Stimulated activated memory B cell treated with anti-CD40 and anti-IgM and Interleukin-4, amounts not matched to agents 10 μg/mL and 1 μg/mL and 100 μg/mL, for 72 hours (primary cell): ENCODE measurements at places on chromosomes 5 and 9.

GRCh38 chr5:104199771-104200170 lies 637.2 kb upstream of the NUDT12 start:
- peak; percentile 12 for ATAC-seq

GRCh38 chr5:146633323-146633764 lies 117.4 kb upstream of the GPR151 start:
- no peak for ATAC-seq

- no peak for ATAC-seq
Measured at GRCh38 chr9:120366644-120367019, 213.3 kb downstream of the CDK5RAP2 start.

GRCh38 chr9:117744856-117745389 lies 40.7 kb downstream of the TLR4 start:
- peak; percentile 81 for ATAC-seq

- peak; percentile 59 for ATAC-seq
Measured at GRCh38 chr5:141637767-141638419, 1.1 kb downstream of the RELL2 start.

GRCh38 chr5:108432024-108432423 lies 50.1 kb upstream of the FBXL17 start:
- no peak for ATAC-seq

DNA sequence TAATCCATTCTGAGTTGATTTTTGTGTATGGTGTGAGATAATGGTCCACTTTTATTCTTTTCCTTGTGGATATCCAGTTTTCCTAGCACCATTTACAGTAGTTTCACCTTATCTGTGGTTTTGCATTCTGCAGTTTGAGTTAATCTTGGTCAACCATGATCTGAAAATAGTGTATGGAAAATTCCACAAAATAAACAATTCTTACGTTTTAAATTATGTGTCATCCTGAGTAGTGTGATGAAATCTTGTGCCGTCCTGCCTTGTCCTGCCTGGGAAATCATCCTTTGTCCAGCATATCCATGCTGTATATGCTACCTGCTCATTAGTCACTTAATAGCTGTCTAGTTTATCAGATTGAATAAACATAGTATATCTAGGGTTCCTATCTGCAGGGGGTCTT lies 42.1 kb downstream of the CDC42SE2 start:
- ATAC-seq, result no peak

- ATAC-seq, result no peak
Measured at GRCh38 chr5:116446356-116447005, 128.1 kb downstream of the SEMA6A start.

DNA sequence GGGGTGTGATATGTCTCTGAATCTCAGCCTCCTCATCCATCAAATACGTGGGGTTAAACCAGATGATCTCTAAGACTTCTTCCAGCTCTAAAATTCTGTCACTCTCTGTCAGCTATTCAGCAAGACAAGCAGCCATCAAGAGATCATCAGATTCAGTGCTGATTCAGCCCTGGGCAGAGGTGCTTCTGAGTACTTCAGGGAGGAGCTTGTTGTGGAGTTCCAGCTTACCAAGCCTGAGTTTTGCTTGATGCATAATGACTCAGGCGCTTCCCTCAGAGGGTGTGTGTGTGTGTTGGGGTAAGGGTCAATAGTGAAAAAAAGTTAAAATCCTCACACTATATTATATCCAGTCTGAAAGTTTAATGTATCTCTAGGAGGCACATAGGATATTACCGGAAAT lies 29.6 kb upstream of the TAF1L start:
- ATAC-seq, result no peak

DNA sequence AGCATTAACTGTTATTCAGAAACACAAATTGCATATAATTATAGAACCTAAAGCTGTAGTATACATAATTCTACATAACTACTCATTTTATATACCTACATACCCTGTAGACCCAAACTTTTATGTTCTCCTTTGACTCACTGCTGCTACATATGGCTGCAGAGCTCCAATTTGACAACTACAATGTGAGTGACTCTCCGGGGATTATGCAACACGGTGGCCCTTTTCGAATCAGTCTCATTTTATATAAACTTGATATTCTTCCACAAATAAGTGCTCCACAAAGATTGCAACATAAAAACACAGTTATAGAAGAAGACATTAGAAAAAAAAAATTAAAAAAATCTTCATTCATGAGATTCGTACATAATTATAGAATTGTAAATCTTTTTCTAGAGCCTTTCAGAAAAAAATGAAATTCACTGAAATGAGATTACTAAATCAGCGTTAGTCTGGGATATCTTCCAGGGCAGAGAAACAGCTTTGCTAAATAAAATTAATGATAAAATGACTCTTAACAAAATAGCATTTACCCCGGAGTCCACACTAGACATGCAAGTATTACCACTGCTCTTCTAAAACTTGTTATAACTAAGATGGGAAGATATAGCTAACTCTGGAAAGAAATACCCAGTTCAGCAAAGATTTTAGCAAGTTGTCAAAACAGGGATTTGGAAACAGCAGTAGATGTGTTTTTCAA lies 52.6 kb downstream of the SRFBP1 start:
- ATAC-seq, result no peak

DNA sequence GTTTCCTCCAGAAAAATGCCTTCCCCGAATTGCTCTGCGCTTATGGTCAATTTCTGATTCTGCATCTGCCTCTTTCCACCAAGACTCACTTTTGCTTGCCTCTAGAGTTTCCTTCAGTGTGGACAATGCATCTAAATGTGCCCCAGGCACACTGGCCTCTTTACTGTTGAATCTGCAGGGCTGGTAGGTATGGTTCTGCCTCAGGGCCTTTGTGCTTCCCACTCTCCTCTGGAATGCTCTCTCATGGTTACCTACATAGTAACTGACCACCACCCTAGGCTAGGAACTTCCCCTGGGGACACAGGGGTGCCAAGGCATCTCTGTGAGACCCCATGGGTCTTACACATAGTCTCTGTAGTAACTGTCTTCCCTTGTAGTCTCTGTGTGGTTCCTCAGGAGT lies 1258.6 kb downstream of the CDH12 start:
- ATAC-seq, result peak; percentile 41

DNA sequence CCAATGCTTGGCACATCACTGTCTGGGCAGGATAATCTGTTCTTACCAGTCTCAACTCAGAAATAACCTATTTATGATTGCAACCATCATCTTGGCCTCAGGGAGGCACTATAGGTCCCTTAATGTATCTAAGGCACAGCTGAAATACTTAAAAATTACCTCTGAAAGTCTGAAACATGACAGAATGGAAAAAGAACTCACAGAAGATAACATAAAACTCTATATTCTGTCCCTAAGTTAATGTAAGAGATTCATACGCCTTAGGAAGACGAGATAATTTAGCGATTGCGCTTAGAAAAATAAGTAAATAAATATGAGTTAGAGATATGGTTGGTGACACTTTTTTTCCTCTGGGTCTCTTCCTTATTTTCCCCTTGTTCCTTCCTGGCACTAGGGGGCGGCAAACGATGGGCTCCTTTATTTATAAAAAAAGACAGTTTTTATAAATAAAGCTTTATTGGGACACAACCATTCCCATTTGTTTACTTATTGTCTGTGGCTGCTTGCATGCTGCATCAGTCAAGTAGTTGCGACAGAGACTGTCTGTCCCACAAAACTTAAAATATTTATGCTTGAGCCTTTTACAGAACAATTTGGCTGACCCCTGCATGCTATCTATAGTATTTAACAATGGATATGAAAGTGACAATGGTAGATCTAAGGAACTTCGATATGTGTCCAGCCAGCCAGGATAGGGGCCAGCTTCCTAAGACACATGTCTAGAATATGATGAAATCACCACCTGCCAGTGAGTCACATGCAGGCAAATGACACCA lies 79.6 kb downstream of the PDE4D start:
- no peak for ATAC-seq

- no peak for ATAC-seq
Measured at GRCh38 chr5:83133797-83134196, 56.5 kb downstream of the XRCC4 start.

DNA sequence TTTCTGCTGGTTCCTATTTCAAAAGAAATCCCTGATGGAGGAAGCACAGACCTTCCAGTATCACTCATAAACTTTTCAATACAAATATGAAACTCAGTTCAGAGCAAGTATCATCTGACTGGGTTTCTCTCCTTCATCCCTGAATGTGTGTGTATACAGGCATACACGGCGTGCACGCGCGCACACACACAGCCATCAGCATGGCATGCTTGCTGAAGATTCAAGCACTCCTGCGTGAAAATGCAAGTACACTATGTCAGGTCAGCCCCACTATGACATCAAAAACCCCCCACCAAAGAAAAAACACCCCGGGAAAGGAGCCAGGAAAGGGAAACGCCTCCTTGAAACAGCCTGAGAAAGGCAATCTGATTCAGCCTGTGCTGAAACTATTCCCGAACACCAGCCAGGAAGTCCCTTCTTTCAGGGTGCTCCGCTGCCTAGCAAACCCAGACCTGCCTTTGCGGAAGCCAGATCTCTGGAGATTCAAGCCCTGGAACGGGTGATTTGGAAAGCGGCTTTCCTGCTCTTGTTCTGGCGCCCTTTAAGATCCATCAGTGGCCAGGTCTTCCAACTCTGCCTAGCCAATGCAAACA lies 831 bp downstream of the KLHL3 start:
- no peak for ATAC-seq

- ATAC-seq, result no peak
Measured at GRCh38 chr5:154606246-154606645, 128.2 kb upstream of the HAND1 start.

GRCh38 chr9:117720066-117720465 lies 15.9 kb downstream of the TLR4 start:
- no peak for ATAC-seq

- peak; percentile 56 for ATAC-seq
Measured at GRCh38 chr9:105672711-105673234, 10.5 kb downstream of the TAL2 start.

DNA sequence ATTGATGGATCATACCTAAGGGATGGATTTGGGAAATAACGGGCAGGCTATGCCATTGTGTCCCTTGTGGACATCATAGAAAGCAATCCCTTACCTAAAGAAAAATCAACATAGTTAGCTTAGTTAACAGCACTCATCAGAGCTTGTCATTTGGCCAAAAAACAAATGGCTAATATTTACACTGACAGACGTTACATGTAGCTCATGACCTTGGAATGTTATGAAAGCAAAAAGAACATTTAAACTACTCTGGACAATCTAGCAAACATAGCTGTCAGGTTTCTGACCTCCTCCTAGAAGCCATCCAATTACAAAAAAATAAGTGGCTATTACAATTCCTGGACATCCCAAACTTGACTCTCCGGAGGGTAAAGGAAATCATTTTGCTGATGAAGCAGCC lies 23.8 kb downstream of the TMEM232 start:
- ATAC-seq, result no peak

DNA sequence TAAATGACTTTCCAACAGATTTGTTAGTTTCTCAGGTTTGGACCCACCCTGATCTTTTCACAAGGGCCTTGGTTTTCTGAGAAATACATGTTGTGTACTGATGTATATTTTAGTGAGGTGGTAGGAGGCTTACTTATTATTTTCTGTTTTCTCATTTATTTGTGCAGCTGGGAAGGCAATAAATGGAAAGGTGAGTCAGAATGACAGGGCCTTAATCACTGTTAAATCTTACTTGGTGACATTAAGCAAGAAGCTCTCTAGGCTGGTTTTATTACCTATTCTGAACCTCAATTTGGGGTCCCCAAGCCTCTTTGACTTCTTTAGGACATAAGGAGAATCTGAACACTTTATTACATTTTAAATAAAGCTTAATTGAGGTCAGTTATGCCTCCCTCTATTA lies 214.0 kb upstream of the DAB2 start:
- ATAC-seq, result no peak

DNA sequence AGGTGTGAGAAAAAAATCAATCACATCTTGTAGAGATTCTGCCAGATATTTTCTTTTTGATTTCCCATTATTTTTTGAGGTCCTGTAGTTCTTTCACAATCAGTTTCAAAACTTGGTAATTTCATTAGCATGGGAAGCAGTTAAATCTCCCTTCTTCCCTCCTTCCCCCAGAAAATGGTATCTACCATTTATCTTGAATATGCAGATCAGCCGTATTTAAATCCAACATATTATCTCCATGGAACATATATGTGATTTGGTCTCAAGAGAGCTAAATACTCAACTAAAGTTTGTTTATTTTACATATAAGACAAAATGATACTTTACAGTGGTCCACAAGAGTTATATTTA lies 1034.8 kb downstream of the CDH12 start:
- no peak for ATAC-seq

GRCh38 chr5:172727551-172727950 lies 43.4 kb downstream of the DUSP1 start:
- ATAC-seq, result no peak

GRCh38 chr9:137233143-137233980 lies 2.7 kb downstream of the SLC34A3 start:
- no peak for ATAC-seq

GRCh38 chr5:116908537-116908936 lies 333.9 kb upstream of the SEMA6A start:
- no peak for ATAC-seq

GRCh38 chr9:122031776-122032175 lies 61.3 kb downstream of the TTLL11 start:
- no peak for ATAC-seq

GRCh38 chr5:75405296-75405695 lies 68.3 kb downstream of the HMGCR start:
- no peak for ATAC-seq

DNA sequence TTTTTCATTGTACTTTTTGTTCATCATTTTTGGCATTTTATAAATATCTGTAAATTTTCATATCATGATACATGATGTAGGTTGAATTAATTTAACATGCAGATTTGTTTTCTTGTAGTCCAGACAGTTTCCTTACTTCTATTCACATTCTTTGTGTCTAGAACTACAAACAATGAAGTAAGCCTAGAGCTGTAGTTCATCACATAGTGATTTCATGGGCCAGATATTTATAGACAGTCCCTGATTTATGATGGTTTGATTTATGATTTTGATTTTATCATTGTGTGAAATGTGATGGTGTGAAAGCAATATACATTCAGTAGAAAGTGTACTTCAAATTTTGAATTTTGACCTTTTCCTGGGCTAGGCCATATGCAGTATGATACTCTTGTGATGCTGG lies 139.0 kb downstream of the ARHGEF28 start:
- no peak for ATAC-seq

GRCh38 chr9:99365233-99365980 lies 143.3 kb downstream of the SEC61B start:
- ATAC-seq, result no peak

DNA sequence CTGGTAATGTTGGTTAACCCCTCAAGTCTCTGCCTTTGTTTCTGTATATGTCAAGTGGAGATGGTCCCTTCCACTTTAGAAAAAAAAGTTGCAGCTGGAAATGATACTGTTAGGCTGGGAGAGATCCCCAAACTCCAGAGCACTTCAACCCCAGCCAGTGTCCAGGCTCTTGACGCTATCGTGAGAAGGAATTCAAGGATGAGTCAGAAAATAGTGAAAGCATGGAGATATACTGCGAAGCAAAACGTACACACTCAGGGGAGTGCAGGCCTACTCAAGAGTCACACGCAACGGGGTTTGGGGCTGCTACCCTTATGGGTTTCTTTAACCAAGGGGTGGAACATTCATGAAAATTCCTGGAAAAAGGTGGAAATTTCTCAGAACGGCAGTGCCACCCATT lies 24.9 kb downstream of the KCNV2 start:
- no peak for ATAC-seq
